ENCODE measurements at places on chromosomes 4 and X. TPM values are rescaled to one million over a fixed set of nuclear protein-coding genes. Genes with fewer than 3 reads are reported as not detected.
A peak's percentile ranks its signal among the peaks of the same experiment; 100 is the strongest.

Gene STK26
- 18.7 TPM for polyA plus RNA-seq

Gene CD99
- polyA plus RNA-seq, result 109 TPM

Gene CT47B1
- not detected for polyA plus RNA-seq

DNA sequence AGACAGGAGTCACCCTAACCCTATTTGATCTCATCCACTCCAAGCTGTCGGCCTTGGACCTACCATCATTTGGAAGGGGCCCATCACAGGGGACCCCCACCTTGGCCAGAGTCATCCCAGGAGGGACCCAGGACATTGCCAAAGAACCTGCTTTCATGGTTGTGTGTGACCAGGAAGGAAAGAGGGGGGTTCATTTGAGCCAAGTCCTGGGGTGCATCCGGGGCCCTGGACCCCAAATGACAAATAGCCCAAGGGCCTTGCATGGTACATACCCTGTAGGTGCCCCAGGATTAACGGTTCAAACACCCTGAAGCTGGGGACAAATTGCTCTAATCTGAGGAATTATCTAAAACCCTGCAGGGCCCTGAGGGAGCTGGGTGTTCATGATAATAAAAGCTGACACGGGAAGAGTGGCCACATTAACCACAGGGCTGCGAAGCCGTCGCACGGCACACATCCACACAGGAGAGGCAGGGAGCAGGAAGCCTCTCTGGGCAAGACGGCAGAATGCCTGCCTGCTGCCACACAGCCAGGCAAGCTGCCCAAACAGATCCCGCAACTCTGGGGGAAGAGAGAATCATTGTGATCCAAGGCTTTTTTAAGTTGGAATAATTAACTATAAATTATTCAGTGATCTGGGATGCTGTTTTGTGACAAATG, 28.2 kb upstream of the PPP2R2C start:
- H3K4me1 ChIP-seq, result no peaks in the 10 kb centered on the region
- H3K27me3 ChIP-seq, result no peaks in the 10 kb centered on the region
- no peak overlapping the region for H3K27ac ChIP-seq
- no peak overlapping the region for H3K4me3 ChIP-seq
- no peak for DNase-seq

- peaks cover 3% of the 10 kb centered on the region for H3K36me3 ChIP-seq
- DNase-seq, result no peak
- H3K4me1 ChIP-seq, result peaks cover 45% of the 10 kb centered on the region
- peak overlapping the region; percentile 81 for H3K27ac ChIP-seq
- H3K4me3 ChIP-seq, result peak overlapping the region; percentile 78
- no peaks in the 10 kb centered on the region for H3K27me3 ChIP-seq
These were observed 869 bp downstream of the TMEM184C start for GRCh38 chr4:147617841-147618691.

DNA sequence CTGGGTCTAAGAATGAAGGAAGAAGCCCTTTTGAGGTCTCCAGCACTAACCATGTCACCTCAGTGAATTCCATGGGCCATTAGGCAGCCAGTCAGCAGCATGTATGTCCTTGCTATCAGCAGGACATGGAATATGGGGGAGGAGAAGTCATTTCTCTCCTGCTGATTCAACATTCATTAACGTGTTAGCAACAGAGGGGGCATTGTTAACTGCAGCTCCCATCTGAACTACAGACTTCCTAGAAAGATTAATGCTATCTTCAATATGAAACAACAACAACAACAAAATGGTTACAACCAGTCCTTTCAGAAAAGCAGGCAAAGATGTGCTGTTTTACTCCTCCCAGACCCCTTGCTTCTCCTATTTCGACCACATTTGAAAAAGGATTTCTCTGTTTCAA, 120.4 kb upstream of the SLC34A2 start:
- no peak overlapping the region for H3K27ac ChIP-seq
- H3K36me3 ChIP-seq, result no peaks in the 10 kb centered on the region
- no peak overlapping the region for H3K4me3 ChIP-seq
- no peaks in the 10 kb centered on the region for H3K27me3 ChIP-seq
- no peak for DNase-seq

- H3K4me1 ChIP-seq, result no peaks in the 10 kb centered on the region
- no peak overlapping the region for H3K4me3 ChIP-seq
- H3K36me3 ChIP-seq, result no peaks in the 10 kb centered on the region
- no peak overlapping the region for H3K27ac ChIP-seq
- H3K27me3 ChIP-seq, result no peaks in the 10 kb centered on the region
- DNase-seq, result no peak
These were observed 127.6 kb downstream of the EIF4E start for GRCh38 chr4:98801259-98801725.

Data from sigmoid colon (tissue), 7 donors.